Cortex of kidney (tissue), 1 donor: ENCODE measurements at places on chromosomes 3 and 15.

- DNase-seq: no peak
Measured at GRCh38 chr15:27681038-27681437, 418.1 kb downstream of the OCA2 start.

GRCh38 chr3:9468460-9468859, 71.0 kb downstream of the SETD5 start:
- DNase-seq: no peak

DNA sequence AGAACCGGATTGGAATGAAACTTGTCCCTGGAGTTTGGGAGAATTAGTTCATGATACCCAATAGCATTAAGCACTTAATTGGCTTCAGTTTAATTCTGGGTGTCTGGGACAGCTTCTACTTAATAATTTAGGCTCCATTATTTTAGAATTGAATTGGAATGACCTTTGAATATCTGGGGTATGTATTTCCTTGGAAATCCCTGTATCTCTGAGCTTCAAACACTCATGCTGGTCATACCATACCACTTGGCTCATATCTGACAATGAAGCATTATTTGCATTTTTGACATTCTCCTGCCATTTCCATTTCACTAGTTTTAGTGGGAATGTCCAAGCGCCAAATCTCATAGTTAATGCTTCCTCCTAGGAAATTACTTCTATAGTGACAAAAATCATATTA, 393.1 kb downstream of the DIPK2A start:
- DNase-seq: no peak

GRCh38 chr3:29452934-29453283, 172.0 kb downstream of the RBMS3 start:
- no peak for DNase-seq

DNA sequence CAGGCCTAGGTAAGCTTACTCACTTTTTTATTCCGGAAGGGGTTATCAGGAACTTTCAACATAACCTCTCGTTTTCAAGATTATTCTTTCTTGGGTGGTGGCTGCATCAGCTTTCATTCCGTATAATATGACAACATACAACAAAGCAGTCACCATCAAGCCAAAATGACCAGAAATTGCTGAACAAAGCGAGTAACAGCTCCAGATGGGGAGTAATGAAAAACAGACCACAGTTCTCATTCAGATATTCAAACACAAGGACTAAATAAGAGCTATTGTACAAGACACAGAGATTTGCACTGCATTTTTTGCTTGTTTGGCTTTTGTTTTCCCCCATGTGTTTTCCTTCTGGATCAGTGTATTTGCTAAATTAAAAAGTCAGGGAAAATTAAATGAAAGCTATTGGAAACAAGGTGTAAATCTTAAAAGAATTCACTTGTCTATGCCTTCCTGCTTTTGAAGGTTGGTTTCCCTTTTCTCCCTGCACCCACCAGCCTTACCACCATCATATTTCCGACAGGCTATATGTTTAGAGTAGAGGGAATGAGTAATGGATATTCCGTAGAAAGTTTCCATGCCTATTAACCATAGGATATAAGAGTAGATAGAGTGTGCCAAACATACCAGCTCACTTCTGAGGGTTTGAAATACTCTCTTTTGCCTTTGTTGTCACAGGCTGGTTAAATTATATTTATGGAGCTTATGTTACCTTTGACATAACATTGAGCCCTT, 213.6 kb downstream of the RBMS3 start:
- no peak for DNase-seq

GRCh38 chr3:46504789-46505188, 7.0 kb downstream of the RTP3 start:
- no peak for DNase-seq

GRCh38 chr3:192039593-192039992, 578.6 kb downstream of the PYDC2 start:
- no peak for DNase-seq

DNA sequence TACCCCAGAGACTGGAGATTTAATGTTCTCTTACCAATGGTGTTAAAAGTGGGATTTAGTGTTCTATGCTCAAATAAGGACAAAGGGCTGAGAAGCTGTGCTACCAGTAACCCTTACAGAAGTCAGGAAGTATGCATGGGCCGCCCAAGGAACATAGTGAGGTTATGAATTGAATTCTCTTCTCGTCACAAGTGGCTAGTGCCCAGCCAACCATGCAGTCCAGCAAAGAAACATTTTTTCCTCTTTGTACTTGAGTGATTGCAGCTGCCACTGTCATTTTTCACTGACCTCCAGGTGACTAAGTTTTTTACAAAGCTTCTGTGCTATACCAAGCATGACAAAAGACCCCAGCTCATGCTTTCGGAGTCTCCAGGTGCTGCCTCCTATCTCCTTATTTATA, 110.6 kb upstream of the DCBLD2 start:
- DNase-seq: no peak

DNA sequence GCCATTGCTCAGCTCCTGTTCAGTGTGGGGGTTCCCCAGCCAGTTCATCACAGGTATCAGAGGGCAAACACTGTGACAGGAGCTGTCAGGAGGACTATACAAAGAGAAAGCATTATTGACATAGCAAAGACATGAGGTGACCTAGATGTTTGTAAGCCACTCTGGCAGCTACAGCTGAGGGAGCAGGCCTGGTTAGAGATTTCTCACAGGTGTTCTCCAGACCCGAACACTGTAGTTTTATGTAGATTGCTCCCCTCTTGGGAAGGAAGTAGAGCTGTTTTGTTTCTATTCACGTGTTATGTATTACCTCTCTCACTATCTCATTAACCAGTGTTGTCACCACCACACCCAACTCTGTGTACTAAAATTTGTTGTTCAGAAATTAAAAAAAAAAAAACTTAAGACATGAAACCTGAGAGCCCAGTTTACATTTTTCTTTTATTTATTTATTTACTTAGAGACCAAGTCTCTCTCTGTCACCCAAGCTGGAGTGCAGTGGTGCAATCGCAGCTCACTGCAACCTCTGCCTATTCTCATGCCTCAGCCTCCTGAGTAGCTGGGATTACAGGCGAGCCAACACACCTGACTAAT, 123.7 kb downstream of the RBPMS2 start:
- no peak for DNase-seq

GRCh38 chr15:98150536-98150935, 190.0 kb downstream of the ARRDC4 start:
- no peak for DNase-seq

DNA sequence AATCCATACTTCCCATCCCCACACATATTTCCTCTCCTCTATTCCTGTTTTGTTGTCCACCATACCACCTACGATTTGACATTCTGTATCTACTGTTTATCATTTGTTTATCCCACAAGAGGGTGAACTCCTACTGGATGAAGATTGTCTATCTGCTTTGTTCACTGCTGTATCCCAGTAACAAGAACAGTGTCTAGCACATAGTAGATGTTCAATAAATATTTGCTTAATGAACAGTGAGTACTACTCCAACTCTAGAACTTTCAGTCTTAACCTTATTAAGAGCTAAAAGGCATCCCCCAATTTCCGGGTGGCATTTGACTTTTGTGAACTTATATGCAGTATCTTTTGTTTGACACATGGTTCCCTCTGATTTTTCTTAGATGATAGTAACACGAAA, 1.3 kb downstream of the PYGO1 start:
- no peak for DNase-seq
